ENCODE measurements at places on chromosomes 3 and 15.

DNA sequence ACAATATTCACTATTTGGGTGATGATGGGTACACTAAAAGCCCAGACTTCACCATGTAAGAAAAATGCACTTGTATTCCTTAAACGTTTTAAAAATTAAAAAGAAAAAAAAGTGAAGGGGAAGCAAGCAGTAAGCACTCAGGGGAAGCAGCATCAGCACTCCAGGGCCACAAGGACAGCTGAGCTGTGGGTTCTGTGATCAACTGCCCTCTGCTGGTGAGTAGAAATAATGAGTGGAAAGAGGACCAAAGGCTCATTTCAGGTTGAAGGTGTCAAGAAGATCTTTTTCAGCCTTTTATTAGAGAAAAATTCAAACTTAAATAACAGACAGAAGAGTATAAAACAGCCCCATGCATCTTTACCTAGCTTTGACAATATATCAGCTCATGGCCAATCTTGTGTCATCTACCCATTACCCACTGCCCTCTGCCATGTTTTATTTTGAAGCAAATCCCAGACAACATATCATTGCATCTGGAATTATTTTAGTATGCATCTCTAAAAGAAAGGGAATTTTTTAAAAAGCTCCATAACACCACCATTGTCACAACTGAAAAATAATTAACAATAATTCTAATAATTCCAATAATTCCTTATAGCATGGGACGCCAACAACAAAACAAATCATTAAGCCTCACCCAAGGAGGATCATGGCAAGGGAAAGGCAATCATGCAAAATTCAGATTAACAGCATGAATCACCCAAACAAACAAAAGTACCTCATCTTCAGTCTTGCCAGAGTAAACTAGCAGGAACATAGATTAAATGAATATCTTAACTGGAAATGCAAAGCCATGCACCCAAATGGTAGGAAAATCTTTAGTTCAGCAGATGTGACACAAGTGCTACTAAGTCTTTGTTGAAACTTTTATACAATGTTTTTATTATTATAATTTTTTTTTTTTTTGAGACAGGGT lies 42.5 kb downstream of the TAMM41 start:
- no peak for DNase-seq

- DNase-seq: no peak
These were observed 23.7 kb downstream of the TPM1 start for GRCh38 chr15:63066272-63066671.

GRCh38 chr3:87313641-87314040 lies 37.3 kb upstream of the POU1F1 start:
- no peak for DNase-seq

DNA sequence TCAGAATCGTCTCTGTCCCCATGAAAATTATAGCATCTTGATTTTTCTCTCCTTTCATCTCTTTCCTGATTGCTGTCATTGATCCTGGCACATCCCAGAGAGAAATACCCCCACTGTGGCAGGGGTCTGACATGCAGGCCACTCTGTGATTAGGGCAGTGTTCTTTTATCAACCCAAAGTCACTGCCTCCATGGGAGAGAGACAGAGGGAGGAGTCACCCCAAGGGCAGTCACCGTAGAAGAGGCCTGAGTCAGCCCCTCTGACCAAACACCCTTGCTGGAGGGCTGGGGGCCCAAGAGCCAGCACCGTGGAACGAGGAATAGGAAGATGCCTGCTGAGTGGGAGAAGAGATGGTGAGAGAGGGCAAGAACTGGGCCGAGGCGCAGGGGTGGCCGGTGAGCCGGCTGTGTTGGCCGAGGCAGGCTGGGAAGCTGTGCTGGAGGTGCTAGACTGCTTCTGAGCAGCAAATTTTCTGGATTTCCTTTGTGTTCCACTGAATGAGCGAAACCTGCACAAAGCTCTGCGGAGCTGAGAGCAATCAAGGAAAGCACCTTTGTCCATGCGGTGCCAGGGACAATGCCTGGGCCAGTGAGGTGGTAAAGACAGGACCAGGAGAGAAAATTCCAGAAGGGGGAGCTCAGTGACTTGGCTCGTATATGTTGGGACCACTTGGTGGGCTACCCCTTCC lies 103.8 kb downstream of the ADCY5 start:
- no peak for DNase-seq

All from activated CD4-positive, alpha-beta T cell treated with anti-CD3 and anti-CD28 coated beads for 24 hours (primary cell).